ENCODE measurements at places on chromosomes 16 and 17.

DNA sequence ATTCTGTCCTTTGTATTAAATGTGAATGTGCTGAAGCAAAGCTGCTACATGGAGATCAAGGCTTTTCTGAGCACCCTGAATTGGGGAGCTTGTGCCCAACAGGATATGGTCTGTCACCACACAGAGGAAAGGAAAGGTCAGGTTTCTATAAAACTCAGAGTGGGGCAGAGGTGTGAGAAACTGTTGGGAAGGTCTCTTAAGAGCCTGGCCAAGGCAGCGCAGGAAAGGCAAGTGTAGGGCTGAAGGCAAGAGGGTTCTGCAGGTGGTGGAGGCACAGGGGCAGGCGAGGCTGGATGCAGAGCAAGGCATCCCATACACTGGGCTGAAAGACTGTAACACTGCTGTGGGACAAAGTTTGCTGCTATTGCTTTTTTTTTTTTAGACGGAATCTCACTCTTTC lies 8.1 kb downstream of the COX6A2 start:
- DNase-seq, result no peak

DNA sequence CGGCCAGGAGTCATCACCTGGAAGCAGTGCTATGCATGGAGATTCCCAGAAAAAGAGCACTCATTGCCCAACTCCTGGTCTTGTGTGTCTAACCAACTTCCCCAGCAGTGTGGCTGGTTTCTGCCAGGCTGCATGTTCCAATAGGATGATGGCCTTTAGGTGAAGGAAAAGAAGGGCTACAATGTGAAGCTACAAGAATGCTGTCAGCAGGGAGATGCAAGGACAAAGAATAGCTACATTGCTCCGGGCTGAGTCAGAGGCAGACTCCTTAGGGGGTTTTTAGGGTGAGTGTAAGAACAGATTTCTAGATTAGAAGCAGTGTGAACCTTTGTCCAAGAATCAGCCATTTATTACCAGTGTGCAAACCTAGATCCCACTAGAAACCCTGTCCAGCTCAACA lies 63.0 kb upstream of the DNAH9 start:
- DNase-seq, result no peak

- DNase-seq, result no peak
These were observed 54.7 kb downstream of the SLC6A2 start for GRCh38 chr16:55710466-55710865.

- DNase-seq, result no peak
These were observed 833 bp downstream of the WSCD1 start for GRCh38 chr17:6070913-6071511.

DNA sequence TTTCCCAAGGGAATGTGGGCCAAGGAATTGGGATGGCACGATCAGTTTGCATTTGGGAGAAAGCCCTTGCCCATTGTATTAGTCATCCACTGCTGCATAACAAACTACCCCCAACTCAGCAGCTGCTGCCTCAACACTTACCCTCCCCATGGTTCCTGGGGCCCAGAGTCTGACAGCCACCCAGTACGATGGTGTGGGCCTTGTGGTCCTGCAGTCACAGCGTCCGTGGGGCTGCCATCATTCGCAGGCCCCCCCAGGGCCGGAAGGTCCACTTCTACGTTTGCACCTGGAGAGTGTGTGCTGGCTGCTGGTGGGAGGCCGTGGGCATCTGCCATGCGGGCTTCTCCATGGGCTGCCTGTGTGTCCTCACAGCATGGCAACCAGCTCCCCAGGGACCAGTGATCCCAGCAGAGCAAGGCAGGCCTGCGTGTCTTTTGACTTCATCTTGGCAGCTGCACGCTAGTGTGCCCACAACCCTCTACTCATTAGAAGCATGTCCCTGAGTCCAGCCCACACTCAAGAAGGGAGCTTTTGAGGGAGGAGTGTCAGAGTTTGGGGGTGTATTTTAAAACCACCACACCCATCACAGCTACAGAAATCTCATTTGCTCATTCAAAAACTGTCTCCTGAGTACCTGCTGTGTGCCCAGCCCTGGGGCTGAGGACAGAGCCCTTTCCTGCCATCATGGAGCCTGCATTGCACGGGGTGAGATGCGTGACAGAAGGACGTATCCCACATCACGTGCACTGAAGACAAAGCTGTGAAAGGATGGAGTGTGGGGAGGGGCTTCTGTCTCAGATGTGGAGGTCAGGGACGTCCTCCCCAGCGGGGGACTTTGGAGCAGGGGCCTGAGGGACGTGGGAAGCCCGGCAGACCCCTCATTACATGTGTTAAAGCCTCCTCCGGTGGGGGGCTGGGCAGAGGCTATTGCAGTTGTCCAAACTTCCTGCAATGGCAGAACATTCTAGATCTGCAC lies 185.0 kb upstream of the ZNF469 start:
- DNase-seq, result no peak

DNA sequence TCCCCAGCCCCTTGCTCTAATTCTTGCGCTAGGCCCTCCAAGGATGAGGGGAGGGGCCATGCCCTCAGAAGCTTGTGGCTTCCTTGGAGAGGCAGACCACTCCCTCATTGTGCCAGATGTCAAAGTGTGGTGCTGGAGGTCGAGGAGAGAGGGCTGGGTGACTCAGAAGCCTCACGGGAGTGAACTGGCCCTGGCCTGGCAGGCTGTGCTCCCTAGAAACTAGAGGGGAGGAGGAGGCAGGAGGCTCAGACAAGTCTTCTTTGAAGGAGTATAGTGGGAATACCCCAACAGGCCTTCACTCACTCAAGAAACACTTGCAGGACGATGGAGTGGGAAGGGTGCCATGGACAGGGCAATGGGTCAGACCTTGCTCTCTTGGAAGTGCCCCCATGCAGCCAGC lies 18.5 kb downstream of the ANKRD40 start:
- DNase-seq, result no peak
